GM03348 (cell line): ENCODE measurements at places on chromosomes 7 and 10.
A peak's percentile ranks its signal among the peaks of the same experiment; 100 is the strongest.

DNA sequence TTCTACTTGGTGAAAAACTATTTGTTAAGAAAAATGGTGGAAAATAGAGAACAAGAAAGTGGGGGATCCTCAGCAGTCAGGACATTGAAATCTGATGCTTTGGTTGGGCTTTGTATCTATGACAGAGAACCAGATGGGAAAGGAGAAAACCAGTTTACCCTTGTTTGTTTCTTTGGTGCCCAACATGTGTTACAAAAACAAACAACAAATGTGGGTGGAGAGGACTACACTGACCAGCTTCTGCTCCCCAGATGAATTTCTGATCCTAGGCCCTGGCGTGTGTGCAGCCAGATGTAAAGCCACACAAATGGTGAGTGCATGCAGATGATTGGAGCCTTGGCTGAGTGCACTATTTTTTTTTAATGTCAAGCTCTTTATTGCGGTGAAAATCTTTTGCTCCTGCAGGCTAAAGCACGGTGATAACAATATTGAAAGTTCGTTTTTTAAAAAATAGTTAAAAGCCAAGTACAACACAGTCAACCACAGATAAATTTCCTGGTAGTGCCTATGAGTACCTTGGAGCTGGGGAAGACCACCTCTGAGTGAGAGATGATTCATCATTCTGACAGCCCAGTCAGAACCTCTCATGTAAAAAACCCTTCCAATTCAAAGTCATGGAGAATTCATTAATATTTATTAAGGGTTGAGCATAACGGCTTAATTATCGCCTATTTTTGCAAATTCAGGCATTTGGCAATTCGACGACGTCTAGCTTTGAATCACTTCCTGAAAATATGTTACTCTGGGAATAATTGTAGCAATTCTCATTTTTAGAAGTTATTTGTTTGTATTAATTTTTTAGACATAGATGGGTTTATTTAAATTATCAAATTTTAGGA, 163.7 kb downstream of the AGMO start:
- DNase-seq, result no peak

DNA sequence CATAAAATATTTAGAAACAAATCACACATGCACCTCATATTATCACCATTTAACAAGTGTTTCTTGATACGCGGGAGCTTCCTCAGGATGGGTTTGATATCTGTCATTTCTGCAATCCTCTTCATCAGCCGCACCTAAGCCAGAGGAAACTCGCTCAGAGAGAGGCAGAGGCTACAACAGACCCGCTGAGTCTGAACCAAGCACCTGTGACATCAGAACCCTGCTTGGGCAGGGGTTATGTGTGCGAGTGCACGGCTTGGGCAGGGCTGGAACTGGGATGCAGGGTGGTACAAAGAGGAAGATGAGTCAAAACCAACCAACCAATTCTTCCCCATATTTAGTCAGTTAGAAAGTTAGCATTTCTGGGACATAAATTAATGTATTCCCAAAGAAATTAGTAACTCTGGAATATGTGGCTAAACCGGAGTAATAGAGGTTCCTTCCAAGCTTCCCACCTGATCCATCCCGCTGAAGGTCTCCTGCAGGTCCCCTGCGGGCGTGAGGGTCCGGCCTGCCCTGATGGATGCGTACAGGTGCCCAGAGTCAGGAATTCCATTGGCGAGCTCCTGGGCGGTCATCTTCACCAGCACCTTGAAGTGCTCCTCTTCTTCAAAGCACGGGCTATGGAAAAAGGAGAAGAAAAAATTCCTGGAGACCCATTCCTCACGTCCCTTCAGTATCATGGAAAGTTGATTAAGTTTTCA, 25.3 kb downstream of the PITRM1 start:
- no peak for DNase-seq

DNA sequence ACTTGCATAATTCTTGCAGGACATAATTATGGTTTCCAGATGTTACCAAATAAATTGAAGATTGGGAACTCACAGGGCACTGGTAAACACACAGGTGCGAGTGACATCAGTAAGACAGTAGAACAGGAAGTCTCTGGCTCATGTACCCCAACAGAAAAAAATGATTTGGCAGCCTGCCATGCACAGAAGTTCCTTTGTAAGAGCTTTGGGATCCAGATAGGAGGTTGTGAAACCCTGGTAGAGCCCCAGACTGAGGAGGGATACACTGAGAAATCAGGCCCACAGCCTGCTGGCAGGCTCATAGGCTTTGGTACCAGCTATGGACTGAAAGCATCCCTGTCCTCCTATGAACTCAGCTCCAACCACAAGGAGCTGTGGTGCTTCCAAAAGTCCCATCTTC, 118.0 kb downstream of the COBL start:
- DNase-seq, result no peak

DNA sequence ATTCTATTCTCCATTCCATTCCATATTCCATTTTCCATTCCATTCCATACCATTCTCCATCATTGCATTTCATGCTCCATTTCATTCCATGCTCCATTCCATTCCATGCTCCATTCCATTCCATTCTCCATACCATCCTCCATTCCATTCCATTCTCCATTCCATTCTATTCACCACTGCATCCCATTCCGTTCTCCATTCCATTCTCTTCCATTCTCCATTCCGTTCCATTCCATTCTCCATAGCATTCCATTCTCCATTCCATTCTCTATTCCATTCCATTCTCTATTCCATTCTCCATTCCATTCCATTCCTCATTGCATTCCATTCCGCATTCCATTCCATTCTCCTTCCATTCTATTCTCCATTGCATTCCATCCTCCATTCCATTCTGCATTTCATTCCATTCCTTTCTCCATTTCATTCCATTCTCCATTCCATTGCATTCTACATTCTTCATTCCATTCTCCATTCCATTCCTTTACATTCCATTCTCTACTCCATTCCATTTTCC, 84.0 kb downstream of the NSUN6 start:
- DNase-seq, result no peak

DNA sequence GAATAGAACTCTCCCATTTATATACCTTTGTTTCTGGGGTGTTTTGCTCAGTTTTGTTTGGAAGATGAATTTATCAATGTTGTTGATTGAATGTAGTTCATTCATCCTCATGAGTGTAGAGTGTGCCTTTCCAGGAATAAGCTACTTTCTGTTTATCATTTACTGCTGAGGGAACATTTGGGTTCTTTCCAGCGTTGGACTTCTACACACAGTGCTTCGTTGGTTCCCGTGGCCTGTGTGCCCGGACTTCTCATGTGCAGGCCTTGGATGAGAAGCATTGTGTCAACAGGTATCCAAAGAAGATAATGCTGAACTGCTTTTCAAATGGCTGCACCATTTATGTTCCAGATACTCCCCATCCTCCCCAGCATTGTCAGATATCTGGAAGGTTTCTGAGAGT, 107.6 kb upstream of the TNS3 start:
- no peak for DNase-seq

GRCh38 chr7:44622342-44623151, 16.1 kb downstream of the OGDH start:
- no peak for DNase-seq

DNA sequence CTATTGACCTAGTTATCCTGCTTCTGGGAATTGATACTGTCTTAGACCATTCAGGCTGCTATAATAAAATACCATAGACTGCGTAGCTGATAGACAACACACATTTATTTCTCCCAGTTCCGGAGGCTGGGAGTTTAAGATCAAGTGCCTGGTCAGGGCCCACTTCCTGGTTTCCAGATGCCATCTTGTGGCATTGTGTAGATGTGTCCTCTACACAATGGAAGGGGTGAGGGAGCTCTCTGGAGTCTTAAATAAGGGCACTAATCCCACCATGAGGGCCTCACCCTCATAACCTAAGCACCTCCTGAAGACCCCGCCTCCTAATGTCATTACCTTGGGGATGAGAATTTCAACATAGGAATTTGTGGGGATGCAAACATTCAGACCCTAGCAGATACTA, 62.4 kb downstream of the SLC35B4 start:
- no peak for DNase-seq

DNA sequence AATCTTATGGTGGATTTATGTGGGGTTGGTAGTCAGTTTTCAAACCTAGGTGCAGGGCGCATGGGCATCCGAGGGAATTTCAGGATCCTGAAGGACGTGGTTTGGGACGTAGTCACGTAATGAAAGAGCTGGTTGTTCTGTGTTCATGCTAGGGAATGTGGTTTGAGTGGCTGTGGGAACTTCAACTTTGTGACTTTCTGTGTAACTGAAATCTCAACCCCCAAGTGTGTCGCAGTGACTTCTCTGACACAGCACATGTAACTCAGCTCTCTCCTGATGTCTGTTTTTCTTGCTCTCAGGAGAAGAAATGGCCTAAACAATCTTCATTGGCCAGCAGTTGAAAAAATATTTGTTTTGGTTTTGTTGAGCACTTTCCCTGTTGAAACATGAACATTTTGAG, 199.0 kb downstream of the PTEN start:
- DNase-seq, result no peak

GRCh38 chr10:113517165-113517900, 35.5 kb upstream of the HABP2 start:
- DNase-seq, result no peak

GRCh38 chr7:124914298-124914697, 15.3 kb downstream of the POT1 start:
- DNase-seq, result no peak

DNA sequence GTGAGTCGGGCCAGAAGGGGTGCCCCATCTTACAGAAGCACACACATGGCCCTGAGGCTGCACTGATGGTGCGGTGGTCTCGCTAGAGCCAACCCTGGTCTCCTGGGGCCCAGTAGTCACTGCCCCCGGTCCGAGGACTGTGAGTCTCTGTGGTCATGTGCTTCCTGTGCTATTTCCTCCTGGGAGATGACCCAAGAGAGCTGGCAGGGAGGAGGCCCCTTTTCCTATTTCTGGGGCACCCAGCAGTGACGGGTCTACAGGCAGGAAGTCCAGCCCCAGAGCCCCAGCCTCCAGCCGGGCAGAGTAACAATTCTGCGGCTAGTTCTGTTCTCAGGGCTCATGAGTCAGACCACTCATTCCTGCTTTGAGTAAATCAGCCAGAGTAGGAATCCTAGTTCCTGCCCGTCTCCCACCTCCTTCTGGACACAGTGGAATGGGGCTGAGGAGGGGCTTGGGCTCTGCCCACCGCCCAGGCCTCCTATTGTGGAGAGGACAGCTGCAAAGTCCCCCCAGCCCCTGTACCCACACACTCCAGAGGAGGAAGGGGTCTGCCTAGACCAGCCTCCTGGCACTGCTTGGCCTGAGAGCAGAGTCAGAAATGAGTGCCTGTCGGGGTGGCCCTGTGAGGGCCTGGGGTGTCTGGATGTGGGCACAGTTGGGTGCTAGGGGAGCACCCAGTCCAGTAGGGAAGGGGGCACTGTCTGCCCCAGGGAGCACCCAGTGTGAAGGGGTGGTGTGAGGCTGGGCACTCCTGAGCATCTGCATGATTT, 80.5 kb upstream of the PPIF start:
- peak; percentile 94 for DNase-seq

DNA sequence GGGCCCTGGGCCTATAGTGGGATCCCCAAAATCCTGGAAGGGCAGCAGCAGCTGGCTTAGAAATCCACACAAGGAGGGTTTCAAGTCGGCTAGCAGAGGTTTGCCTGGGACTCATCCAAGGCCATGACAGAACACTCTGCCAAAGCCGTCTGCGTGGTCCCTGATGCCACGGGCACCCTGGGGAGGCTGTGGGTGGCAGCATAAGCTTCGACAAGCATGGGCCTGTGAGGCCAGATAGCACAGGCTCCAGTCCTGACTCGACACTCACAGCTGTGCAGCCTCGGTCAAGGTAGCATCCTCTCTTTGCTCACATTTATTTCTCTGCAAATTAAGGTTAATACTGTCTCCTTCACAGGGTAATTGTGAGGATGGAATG, 138.3 kb downstream of the JCAD start:
- no peak for DNase-seq

GRCh38 chr10:114060456-114060855, 16.8 kb downstream of the ADRB1 start:
- no peak for DNase-seq
